ENCODE measurements at places on chromosomes 16 and 17. TPM values are rescaled to one million over a fixed set of nuclear protein-coding genes. Genes with fewer than 3 reads are reported as not detected.

The SLC38A7 gene
- total RNA-seq: 4.4 TPM

The ABCC6 gene
- not detected for total RNA-seq

The SP2 gene
- 2.3 TPM for total RNA-seq

The SMCR8 gene
- 2.6 TPM for total RNA-seq

The CBFA2T3 gene
- total RNA-seq: not detected

The SHCBP1 gene
- total RNA-seq: 58.3 TPM

The CSH1 gene
- not detected for total RNA-seq

The SCGB1C2 gene
- total RNA-seq: not detected

The HSF5 gene
- not detected for total RNA-seq

The CD300LG gene
- total RNA-seq: not detected

The WSCD1 gene
- total RNA-seq: 0.42 TPM

The SNTB2 gene
- 33.6 TPM for total RNA-seq

The USP43 gene
- 2.7 TPM for total RNA-seq

The CARD14 gene
- total RNA-seq: 0.10 TPM

The LGALS9B gene
- not detected for total RNA-seq

The AIPL1 gene
- total RNA-seq: not detected

The GLIS2 gene
- 0.22 TPM for total RNA-seq

The LDHD gene
- total RNA-seq: not detected

DNA sequence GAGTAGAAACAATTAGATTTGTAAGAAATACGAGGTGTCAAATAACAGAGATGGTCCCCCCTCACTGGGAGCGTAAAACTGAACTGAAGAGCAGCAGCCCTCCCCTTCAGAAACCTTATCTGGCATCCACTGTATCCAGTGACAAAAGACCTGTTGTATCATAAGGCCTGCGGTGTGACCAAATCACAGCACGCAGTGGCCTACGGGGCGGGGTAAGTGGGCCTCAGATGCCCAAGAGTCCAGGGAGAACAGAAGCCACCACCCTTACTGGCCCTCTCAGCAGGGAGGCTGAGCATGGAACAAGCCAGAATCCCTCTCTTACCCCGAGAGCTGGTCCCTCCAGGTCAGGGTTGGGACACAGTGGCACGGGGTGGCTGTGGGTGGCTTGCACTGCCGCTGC, 5.5 kb downstream of the JMJD6 start:
- no peak for DNase-seq

DNA sequence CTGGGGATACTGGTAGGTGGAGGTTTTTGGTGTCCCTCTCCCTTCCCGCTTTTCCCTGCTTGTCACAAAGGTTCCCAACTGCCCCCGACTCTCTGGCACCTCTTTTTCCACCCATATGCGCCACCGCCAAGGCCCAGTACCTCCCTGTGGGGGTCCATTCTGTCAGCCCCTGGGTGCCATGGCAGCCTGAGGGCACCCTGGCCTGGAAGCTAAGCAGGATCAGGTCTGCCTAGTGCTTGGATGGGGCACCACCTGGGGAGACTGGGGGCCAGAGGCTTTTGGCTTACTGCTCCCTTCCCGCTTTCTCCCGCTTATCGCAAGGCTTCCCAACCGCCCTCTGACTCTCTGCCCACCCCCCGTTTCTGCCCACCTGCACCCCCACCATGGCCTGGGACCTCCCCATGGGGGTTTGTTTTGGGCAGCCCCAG, 2286.4 kb downstream of the TP53TG3F start:
- no peak for DNase-seq

DNA sequence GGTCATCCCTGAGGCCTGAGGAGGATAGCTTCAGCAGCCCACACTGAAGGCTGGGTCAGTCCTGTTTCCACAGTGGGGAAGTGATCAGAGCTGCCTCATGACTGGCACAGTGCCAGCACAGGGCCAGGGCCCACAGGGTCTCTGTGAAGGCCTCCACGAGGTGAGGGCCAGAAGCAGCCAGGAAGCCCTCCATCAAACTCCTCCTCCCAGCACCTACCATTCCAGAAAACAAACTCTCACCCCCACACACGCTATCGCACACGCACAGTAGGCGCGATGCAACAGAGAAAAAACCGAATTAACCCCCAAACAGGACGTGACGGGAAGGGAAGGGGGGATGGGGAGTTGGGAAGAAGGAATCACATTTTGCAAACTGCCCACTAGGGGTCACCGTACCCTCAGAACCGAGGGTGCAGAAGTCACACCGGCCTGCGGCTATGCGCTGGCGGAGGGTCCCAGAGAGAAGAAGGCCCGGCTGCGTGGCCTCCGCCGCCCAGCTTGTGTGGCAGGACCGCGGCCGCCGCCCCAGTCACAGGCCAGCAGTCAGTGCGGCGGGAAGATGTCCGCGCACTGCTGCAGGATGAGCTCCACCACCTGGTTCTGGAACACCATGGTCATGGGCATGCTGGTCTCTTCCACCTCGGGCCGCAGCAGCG, 37.6 kb downstream of the ARHGAP27 start:
- DNase-seq: peak; percentile 66

- DNase-seq: no peak
These were observed 564.5 kb downstream of the CDH8 start for GRCh38 chr16:61471737-61472136.

DNA sequence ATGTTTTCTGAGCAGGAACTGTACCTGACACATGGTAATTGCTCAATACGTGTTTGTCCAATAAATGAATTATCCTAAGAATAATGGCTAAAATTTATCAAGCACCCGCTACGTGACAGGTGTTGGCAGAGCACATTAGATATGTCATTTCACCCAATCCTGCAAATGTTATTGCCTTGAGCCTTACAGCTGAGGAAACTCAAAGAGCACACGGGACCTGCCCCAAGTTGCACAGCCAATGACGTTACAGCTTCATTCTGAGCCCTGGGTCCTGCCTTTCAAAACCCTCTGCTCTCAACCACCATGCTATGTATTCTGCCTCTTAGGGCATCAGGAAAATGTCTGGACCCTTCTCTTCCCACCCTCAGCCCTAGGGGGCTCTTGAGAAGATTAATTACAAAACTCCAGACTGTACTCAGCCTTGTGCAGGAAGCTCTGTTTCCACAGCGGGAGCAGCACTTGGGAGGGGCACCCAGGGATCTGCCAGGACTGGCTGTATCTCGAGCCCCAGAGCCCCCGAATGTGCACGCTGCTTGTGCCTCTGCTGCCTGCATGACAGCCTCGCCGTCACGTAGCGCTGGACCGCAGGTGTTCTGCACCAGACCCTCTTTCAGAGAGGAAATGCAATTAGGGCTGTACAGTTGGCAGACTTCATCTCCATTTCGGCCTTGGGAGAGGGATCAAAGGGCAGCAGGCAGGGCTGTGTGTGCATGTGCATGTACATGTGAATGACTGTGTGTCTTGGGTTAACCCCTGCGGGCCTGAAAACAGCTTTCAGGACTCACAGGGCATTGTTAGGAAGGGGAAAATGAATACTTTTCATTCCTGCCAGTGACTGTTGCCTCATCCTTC, 71.6 kb downstream of the GPR139 start:
- DNase-seq: no peak

- no peak for DNase-seq
These were observed 16.6 kb upstream of the MLYCD start for GRCh38 chr16:83882163-83882885.

DNA sequence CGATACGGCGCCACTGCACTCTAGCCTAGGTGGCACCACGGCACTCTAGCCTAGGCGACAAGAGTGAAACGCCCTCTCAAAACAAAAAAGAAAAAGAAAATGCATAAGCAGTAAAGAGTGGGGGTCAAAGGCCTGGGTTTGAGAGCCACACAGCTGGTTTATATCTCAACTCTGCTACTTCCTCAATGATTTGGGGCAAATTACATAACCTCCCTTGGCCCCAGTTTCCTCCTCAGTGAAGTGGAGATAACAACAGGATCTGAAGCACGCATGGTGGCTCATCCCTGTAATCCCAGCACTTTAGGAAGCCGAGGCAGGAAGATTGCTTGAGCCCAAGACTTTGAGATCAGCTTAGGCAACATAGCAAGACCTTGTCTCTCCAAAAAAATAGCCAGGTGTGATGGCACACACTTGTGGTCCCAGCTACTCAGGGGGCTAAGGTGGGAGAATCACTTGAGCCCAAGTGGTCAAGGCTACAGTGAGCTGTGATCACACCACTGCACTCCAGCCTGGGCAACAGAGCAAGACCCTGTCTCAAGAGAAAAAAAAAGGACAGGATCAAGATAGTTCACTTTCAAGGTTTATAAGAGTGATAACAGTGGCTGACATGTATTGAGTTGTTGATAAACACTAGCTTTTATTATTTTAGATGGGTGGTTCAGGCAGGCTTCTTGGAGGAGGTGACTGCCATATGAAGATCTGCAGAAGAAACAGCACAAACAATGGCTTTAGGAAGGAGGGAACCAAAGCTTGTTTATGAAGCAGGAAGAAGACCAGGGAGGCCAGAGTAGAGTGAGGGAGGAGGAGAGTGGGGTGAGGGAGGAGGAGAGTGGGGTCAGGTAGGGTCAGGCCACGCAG, 8.5 kb upstream of the COG1 start:
- no peak for DNase-seq

GRCh38 chr16:14187517-14188338, 116.6 kb downstream of the MRTFB start:
- no peak for DNase-seq

- DNase-seq: no peak
These were observed at the start of gene ASGR1 for GRCh38 chr17:7179317-7180254. Gene ASGR1, minus strand, starts transcription at chr17:7179370. Its CDS starts 807 bp downstream, at chr17:7178563.

- no peak for DNase-seq
These were observed 2.7 kb downstream of the CDK5R1 start for GRCh38 chr17:32489320-32490100.

GRCh38 chr17:27438348-27438998, 17.8 kb upstream of the KSR1 start:
- DNase-seq: no peak

- no peak for DNase-seq
These were observed 15.0 kb downstream of the PPY start for GRCh38 chr17:43927060-43927864.

- DNase-seq: no peak
These were observed 3.7 kb downstream of the TXNDC11 start for GRCh38 chr16:11738742-11739544.

DNA sequence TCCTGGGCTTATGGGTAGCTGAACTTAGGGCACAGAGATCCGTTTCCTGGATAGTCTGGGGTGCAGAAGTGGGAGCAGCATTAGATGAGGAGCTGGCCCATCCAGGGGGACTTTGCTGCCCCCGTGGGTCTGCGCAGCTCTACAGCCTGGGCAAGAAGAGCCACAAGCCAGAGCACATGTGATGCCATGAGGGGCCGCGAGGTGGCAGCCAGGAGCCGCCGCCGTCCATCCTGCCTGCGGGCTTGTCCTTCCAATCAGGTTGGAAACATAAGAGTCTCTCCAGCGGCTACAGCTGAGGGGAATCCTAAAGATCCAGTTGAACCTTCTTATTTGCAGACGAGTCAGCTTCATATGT, 21.9 kb downstream of the C1QTNF1 start:
- DNase-seq: peak; percentile 63

DNA sequence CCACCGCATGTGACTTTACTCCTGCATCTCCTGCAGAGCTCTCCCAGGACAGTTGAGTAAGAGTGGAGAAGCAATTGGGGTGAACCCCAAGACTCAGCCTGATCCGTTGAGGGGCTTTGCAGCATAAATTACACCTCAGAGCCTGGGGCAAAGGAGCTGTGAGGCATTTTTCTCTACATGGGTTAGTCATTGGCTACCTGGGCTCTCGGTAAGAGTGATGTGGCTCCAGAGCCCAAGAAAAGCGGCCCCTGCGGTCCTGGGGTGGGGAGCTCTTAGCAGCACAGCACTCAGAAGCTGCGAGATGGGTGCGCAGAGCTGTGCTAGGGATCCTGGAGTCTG, 40.4 kb upstream of the C16orf78 start:
- no peak for DNase-seq

DNA sequence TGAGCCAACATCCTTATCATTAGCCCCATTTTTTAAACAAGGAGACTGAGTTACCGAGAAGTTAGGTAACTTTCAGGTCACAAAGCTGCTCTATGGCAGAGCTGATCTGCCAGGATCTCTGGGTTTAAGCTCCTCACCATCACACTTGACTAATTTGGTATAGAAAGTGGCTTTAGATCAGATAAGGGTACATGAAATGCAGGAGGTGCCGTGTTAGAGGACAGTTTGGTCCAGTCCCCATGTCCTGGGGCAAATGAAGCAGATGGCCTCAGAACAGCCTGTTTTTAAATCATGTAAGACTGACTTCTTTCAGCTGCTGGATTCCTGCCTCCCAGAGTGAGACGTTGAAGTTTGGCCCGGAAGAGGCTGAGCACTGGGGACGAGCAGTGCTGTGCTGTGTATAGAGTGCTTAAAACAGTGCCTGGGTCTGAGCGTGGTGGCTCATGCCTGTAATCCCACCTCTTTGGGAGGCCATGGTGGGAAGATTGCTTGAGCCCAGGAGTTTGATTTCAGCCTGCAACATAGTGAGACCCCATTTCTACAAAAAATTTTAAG, 187.0 kb upstream of the CACNG3 start:
- DNase-seq: no peak

DNA sequence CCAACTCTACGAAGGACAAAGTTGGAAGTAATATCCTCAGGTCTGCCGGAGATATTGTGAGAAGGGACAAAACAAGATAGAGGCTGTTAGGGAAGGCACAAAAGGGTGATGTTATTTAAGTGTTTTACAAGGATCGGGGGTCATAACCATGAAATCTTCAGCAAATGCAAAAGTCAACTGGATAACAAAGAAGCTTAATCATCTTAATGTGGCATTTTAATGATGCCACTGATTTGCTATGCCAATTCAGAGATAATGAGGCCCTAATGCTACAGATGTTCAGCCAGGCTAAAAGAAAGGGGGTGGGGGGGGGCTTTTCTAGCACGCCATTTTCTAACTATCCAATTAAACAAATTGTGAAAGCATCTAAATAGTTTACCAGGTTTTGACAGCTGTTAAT, 63.1 kb downstream of the IKZF3 start:
- DNase-seq: no peak

DNA sequence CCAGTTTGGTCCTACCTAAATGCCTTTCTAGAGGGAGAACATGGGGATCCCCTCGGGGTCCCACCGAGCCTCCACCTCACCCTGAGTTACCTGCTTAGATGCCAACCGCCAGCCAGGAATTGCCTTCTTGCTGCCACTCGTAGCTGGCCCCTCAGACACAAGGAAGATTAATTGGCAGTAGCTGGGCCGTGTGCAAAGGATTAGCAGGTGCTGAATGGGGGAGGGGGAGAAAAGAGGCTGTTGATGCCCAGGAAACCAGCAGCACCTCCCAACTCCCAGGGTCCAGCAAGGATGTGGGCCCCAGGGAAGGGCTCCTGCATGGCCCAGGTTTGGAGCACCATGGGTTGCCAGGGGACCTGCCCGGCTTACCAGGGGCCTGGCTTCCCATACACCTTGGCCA, at the start of gene CNGB1:
CNGB1 (minus strand) TSS at position 159 of the 400 bp plus-strand sequence. CDS start 3,842 bp downstream, outside the sequence.
- DNase-seq: no peak

- peak; percentile 72 for DNase-seq
These were observed 18.7 kb downstream of the HMOX2 start for GRCh38 chr16:4494746-4495490.

DNA sequence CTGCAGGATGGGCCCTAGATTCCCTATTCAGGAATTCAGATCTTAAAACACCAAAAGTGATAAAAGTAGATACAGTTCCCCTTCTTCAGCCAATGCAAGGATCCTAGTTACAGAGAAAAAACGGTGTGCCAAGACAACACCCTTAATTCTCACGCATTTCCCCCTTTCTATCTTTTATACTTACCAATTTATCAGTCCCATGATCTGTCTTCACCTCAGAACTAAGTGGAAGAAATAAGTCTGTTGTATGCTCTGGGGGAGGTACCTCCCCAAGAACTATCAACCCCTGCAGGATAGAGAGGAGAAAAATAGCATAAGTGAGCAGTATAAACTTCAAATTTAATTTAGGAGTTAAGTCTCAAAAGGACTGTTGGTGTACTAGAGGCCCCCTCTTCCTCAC, 83.2 kb downstream of the STH start:
- no peak for DNase-seq
